Nucleus accumbens (tissue), 56 donors: ENCODE measurements at places on chromosomes 7 and 10.

GRCh38 chr10:60343254-60343653, 46.4 kb downstream of the ANK3 start:
- no peak for DNase-seq

GRCh38 chr10:103055105-103055504, 137.0 kb downstream of the CNNM2 start:
- DNase-seq, result no peak

DNA sequence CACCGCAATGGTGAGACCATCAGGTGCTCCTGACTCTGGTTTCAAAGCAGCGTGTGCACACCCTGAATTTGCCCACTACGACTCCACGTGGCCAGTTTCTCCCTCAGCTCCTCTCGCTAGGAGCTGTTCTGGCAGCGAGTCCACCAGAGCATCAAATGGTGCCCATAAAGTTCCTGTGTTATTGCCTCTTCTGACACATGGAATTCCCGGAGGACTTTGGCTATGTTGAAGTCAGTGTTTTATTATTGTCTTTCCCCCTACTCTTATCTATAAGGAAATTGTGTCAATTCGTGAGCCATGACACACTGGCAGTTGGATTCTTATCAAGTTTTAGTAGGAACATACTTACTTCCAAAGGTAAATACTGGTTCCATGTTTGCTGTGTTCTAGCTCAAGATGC, 53.9 kb upstream of the NPVF start:
- DNase-seq, result no peak

GRCh38 chr7:102313997-102314780, 27.5 kb downstream of the SH2B2 start:
- no peak for DNase-seq

DNA sequence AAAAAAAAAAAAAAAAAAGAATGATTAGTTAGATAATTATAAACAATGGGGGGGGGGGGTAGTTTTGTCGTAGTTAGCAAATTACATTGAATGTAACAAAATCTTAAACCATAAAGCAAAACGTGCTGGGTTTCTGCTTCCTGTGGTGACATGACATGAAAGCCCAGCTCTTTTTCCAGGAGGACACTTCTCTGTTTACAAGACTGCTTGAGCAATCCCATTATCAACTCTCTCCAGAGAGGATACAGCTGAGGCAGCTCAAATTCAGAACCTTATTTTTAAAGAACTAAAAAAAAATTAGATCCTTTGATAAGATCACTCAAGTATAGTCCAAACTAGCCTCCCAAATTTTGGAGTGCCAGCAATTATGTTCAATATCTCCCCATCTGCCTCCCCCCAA, 58.6 kb downstream of the ADRB1 start:
- no peak for DNase-seq

DNA sequence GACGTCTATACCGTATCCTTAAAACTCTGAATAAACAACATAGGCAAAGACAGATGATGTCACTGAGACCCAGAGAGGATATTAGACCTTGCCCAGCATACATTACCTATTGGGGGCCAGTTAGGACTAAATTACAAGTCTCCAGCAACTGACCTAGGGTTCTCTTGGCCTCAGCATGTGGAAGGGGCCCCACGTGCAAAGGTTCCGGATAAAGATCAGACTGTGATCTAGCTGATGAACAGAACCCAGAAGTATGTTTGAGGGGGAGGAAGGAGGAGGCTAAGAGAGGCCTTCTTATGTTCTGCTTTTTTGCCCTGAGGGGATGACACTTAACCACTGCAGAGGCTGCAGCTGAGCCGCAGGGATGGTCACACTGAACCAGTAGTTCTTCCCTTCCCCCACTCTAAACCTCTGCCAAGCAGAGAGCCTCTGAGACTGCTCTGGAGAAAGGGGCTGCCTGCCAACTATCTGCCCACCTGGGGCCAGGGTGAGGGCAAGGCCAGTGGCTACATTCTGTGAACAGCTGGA, 24.0 kb upstream of the KMT2C start:
- no peak for DNase-seq

- no peak for DNase-seq
Observed at GRCh38 chr10:92712016-92712889, 22.5 kb downstream of the HHEX start.
